ENCODE measurements at places on chromosomes 5 and 9.

- DNase-seq, result no peak
Observed at GRCh38 chr5:144395704-144396103, 225.0 kb downstream of the KCTD16 start.

DNA sequence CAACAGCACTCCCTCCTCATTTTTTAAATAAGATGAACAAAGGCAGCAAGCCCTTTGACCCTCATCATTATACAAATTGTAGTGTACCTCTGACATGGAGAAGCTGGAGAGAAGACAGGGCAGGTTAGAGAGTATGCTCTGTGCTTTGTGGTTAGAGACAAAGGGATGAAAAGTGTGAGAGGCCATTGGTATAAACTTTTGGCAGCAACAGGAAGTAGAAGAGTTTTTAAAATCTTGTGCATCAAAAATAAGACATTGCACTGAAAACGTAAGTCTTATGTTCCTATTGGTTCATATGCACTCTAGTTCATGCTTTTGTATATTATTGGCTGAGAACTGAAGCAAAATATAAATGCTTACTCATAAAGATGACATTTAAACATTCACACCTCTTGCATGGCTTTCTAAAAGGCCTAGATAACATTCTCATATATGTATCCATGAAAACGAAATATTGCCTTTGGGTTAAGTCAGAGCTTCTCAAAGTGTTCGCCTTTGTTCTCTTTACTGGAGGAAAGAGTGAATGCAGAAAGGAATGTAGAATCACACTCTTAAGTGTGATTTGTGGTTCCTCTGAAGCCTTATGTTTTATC, 158.0 kb downstream of the PALM2AKAP2 start:
- DNase-seq, result no peak

- DNase-seq, result peak; percentile 51
Observed at GRCh38 chr9:35790385-35791296, 750 bp upstream of the NPR2 start.

DNA sequence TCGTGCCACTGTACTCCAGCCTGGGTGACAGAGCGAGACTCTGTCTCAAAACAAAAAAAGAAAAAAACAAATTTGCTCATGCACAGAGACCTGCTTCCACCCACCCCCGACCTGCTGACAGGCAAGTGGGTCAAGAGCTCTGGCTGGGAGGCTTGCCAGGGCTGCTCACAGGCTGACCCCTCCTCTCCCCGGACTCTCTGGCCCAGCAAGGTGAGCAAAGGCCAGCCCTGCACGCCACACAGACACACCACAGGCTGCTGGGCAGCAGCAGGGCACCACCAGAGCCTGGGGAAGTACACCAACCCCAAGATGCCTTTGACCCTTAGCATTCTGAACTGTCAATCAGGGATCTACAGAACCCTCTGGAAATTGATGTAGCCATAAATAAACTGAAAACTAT, 29.2 kb downstream of the NSUN2 start:
- no peak for DNase-seq

GRCh38 chr5:88613051-88613450, 269.9 kb downstream of the MEF2C start:
- DNase-seq, result no peak

DNA sequence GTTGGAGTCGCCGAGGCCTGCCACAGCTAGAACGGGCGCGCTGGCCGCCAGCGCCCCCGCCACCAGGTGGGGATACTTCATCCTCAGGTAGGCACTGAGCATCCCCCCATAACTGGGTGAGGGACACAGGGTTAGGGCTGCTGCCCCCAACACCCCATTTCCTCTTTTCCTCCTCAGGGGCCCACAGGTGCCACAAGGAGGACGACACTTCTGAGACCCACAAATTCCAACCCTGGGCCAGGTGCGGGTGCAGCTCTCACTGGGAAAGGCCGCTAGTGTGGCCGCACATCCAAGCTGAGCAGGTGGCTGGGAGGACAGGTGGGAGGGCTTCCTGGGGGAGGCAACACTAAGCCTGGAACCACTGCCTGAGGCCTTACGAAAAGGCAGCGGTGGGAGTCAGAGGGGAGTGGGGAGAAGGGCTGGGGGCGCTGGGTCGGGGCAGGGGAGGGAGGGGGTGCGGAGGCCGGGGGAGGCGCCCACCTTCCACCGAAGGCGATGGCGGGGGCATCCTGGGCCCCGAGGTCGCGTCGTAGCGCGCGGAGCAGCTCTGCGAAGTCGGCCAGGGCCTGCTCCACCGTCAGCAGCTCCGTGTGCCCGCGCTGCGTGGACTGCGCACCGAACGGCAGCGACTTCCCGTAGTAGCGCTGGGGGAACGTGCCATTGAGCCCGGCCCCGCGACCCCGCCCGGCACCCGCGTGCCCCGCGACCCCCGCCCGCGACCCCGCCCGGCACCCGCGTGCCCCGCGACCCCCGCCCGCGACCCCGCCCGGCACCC, 961 bp downstream of the DPP7 start:
- no peak for DNase-seq

- DNase-seq, result no peak
Observed at GRCh38 chr5:115389799-115390382, 93.4 kb upstream of the CCDC112 start.

- DNase-seq, result no peak
Observed at GRCh38 chr5:132458651-132459030, 31.9 kb downstream of the IRF1 start.

GRCh38 chr5:124973661-124974060, 227.2 kb upstream of the ZNF608 start:
- DNase-seq, result no peak

- no peak for DNase-seq
Observed at GRCh38 chr9:76478226-76478625, 19.2 kb downstream of the GCNT1 start.

GRCh38 chr5:80837679-80838078, 122.5 kb upstream of the RASGRF2 start:
- DNase-seq, result no peak

GRCh38 chr5:52731274-52732027, 56.3 kb upstream of the ITGA1 start:
- no peak for DNase-seq

GRCh38 chr9:112331674-112331952, 1.8 kb downstream of the PTBP3 start:
- no peak for DNase-seq

DNA sequence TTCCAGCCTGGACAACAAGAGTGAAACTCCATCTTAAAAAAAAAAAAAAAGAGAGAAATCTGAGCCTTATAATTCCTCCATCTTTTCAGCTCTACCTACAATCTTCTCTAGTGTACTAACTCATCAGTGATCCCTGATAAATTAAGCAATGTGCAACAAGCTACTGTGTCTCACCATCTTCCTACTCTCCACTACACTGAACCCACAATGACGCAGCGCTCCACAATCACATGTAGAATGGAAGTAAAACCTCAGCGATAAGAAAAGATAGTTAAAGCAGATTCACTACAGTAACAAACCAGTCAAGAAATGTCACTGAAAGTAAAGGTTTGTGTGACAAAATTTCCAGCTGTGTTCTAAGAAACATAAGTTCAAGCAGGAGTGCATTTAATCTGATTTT, 13.5 kb downstream of the ABCA1 start:
- DNase-seq, result no peak

- no peak for DNase-seq
Observed at GRCh38 chr9:95803197-95803596, 72.3 kb upstream of the ERCC6L2 start.

- DNase-seq, result no peak
Observed at GRCh38 chr5:142817949-142818431, 47.8 kb downstream of the ARHGAP26 start.

DNA sequence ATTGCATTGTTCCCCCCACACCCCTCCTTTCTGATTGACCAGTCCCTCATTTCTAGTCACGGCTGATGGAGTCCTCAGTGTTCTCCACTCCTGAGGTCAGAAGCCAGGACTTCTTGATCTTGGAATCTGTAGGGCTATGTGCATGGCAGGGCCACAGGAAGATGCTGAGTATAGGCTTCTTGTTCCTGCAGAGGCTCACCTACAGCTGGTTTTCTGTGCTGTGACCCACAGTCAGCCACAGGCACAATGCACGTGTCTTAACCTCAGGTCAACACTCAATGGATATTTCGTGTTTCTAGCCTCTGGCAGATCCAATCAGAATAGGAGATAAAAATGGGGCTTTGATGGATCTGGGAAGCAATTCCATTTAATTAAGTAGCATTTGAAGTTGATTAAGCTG, 14.3 kb upstream of the CXCL14 start:
- no peak for DNase-seq

GRCh38 chr5:50823568-50823967, 157.1 kb downstream of the PARP8 start:
- DNase-seq, result no peak

DNA sequence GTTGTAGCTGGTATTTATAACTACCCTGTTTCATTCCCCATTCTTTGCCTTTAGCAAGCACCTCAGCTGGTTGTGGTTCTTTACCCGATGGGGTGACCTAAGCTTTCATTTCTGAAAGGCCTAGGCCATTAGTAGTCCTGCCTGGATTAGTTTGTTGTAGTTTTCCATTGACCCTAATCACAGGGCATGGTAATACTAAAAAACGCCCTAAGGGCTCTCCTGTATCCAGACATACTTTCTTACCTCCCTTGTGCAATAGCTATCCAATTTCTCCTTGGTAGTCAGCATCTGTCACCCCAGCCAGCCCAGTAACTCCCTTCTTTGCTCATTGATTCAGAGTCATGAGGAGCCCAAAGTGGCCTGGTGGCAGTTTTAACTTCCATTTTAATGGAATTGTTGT, 24.0 kb downstream of the TMOD1 start:
- DNase-seq, result no peak

- no peak for DNase-seq
Observed at GRCh38 chr5:33999978-34000377, 7.9 kb downstream of the AMACR start.

DNA sequence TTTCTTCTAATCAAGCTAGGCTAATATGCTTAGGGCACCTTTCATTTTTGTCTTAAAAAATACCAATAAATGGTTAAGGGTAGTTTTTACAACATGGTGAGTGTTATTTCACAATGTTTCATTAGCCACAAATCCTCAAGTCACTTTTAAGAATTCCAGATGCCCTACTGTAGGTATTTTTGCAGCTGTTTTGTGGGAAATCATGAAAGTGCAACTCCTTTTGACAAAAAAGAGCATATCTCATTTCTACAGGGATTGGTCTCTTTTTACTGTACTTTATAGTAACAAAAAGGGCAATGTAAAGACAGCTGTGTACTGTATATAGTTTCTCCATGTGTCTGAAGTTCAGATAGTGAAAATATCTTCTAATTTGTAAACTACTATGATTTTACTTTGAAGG, 28.3 kb upstream of the GAS1 start:
- DNase-seq, result no peak

- no peak for DNase-seq
Observed at GRCh38 chr5:10831419-10831818, 70.4 kb upstream of the DAP start.

DNA sequence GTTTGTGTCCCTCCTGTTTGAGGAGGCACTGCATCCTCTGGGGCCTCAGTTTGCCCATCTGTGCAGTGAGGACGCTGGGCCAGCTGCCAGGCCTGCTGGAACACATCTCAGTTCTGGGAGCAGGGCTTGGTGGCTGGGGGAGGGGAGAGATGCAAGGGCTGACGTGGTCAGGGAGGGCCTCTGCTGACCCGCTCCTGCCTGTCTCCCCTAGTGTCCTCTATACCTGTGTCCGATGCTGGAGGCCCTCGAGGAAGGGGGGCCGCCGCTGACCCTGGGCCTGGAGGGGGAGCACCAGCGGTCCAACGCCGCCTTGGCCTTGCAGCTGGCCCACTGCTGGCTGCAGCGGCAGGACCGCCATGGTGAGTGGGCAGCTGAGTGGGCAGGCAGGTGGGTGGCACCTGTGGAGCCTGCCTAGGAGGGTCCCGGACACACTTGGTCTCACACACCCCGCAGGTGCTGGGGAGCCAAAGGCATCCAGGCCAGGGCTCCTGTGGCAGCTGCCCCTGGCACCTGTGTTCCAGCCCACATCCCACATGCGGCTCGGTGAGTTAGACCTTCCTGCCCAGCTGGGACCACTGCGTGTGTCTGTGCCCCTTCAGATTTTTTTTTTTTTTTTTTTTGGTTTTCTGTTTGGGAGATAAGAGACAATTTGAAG, 5.8 kb downstream of the FPGS start:
- no peak for DNase-seq

DNA sequence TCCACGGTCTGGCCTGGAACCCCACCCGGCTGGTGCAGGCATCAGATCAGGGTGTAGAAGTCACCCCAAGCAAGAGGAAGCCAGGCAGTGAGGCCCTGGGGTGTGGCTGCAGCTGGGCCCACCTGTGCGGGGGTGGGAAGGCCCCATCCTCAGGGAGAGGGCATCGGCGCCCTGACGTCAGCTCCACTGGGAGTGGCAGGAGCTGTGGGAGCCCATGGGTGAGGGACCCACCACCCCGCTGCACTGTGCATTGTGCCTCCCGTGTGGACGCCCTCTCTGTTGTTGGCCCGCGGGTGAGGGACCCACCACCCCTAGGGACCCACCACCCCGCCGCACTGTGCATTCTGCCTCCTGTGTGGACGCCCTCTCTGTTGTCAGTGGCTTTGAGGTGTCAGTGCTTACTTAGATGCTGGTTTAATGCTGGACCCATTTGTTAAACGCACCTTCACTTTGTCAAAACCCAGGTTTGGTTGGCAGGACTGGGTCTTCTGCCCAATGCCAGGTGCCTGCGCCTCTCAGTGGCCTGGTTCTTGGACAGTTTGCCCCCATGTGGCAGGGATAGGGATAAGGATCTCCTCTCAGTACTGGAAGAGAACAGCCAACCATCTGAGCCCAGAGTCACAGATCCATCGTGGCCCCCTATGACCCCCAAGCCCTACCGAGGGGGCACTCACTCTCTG, 6.9 kb upstream of the EXOC3 start:
- peak; percentile 24 for DNase-seq

Data from activated CD4-positive, CD25-positive, alpha-beta regulatory T cell treated with anti-CD3 and anti-CD28 coated beads, Interleukin-2, amount 50 U/mL, for 72 hours (primary cell).